ENCODE measurements at places on chromosomes 5 and 9.

DNA sequence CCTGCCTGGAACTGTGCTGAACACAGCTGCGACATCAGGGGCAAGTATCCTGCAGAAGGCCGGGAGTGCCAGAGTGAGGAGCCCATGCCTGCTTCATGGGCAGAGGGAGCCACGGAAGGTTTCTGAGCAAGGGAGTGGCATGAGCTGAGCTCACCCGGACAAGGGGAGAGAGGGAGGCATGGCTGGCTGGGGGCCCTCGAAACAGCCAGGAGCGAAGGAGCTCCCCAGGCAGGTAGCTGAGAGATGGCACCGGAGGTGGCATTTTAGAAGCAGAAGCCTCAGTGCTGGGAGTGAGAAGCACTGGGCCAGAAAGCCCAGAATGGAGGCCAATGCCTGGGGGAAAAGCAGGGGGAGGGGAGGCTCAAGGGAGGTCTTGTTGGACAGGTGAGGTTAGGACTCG lies 56.9 kb upstream of the SARDH start:
- no peak for DNase-seq

GRCh38 chr5:130963798-130964197 lies 201.3 kb downstream of the HINT1 start:
- DNase-seq = no peak

DNA sequence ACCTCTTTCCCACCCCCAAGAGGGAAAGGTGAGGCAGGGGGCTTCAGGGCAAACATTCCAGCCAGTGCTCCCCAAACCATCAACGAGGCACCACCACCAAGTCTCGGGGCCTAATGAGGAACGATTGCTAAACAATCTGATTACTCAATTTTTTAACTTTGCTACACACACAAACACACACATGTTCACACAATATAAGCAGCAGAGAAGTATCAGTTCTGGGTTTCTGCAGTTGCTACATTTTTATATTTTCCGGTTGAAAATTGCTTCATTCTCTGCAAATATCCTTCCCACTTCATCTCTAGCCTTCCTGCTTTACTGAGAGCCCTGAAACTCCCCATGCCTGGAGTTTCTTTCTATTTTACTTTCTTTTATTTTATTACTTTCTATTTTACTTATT lies 60.2 kb downstream of the FEM1C start:
- no peak for DNase-seq

DNA sequence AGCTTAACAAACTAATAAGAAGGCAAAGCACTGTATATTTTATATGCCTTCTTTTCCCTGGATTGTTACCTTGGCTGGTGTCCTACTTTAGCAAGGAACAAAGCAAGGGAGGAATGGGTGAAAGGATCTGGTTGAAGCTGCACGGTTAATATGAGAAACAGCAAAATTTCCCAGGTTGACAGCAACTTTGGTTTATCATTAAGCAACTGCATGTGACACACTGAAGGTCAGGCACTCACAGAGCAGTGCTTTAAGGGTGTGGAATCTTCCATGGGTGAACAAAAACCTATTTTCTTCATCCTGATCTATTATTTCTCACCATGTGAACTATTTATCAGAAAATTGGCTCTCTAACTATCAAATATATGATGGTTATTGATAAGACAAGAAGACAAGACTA lies 109.0 kb upstream of the ATP10B start:
- no peak for DNase-seq

- DNase-seq = no peak
These were observed 247.1 kb downstream of the SLCO4C1 start for GRCh38 chr5:102048940-102049339.
